ENCODE measurements at places on chromosomes 4 and X.

- no peak for DNase-seq
These were observed 28.8 kb downstream of the ELF4 start for GRCh38 chrX:130081421-130082045.

- no peak for DNase-seq
These were observed 15.0 kb upstream of the OTUD4 start for GRCh38 chr4:145195167-145195952.

DNA sequence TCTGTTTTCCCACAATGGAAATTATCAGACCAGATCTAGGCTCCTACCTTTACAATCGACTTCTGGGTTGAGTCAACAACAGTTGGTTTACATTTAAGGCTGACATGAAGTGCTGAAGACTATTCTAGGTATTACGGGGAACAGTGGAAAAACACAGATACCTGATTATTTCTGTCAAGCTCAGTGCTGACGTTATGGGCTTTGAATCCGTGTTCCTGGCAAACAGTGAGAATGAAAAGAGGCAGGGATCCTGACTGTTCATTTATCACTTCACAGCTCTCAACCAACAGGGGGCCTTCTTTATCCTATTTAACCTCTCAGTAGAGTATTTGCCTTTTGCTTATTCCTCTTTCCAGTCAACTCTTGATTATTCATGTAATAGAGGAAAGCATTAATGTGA is 43.1 kb downstream of the TMEM164 start:
- DNase-seq = no peak

GRCh38 chrX:11665168-11666111 is at the start of gene ARHGAP6:
Gene ARHGAP6 (minus strand): TSS chrX:11665920. CDS start chrX:11664828, 1,092 bp downstream.
- no peak for DNase-seq

GRCh38 chr4:94939791-94940519 is 182.2 kb downstream of the BMPR1B start:
- DNase-seq = no peak

GRCh38 chr4:144176476-144176875 is 36.0 kb upstream of the GYPA start:
- DNase-seq = no peak

DNA sequence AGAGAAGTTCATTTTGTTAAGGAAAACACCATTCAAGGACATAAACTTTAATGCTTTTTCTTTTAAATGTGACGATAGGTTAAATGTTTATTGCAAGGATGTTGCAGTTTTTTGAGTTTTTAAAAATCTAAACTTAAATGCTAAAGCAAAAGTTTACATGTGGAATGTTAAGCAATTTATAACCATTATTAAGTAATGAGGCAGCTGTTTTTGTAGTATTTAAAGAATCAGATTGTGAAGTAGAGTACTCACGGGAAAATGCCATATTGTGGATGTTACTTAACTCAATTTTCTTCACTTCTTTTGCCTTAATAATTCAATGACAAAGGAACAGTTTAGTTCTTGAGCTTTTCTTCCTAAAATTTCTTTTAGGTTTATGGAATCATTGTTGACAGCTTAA is 43.5 kb downstream of the UBE2K start:
- DNase-seq = no peak

DNA sequence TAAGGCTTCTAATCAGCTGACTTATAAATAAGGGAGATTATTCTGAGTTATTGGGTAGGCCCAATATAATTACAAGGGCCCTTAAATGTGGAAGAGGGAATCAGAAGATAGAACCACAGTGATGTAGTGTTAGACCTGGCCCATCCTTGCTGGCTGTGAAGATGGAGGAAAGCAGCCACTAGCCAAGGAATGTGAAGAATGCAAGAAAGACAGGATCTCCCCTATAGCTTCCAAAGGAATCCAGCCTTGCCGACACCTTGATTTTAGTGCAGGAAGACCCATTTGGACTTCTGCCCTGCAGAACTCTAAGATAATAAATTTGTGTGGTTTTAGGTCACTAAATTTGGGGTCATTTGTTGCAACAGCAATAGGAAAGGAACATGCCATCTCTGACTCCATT is 150.6 kb downstream of the SPATA18 start:
- no peak for DNase-seq

DNA sequence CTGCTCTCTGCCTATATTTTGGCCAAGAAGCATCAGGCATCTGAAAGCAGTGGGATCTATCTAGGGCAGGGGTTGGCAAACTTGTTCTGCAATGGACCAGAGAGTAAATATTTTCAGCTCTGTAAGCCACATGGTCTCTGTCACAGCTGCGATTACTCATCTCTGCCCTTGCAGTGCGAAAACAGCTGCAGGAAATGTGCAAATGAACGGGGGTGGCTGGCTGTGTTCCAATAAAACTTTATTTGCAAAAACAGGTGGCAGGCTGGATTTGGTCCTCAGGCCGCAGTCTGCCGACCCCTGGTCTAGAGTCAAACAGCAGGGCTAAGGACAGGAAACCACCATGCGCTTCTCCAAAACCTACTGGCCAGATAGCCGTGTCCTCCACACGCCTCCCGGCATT is 48.6 kb downstream of the ACOX3 start:
- peak; percentile 72 for DNase-seq

- DNase-seq = no peak
These were observed 968 bp downstream of the GPRIN3 start for GRCh38 chr4:89306486-89307177.

- no peak for DNase-seq
These were observed 192.2 kb downstream of the FGF13 start for GRCh38 chrX:138519296-138519695.

- DNase-seq = no peak
These were observed 63.2 kb downstream of the SLC9A6 start for GRCh38 chrX:136048446-136048845.

DNA sequence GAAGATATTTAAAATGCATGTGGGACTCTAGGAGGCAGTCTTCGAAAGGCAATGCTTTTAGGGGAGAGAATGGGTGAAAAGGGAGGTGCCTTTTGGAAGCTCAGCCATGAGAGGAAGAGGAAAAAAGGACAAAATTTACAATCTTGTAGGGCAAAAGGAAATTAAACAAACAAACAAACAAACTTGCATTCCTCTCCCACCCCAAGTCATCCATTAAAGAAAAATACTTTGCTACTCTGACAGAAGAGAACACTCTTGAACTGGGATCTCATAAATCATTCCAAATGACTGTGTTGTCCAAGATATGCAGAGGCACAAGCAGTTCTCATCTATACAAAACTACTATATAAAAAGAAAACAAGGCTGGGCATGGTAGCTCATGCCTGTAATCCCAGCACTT is 46.7 kb downstream of the HELQ start:
- no peak for DNase-seq

- no peak for DNase-seq
These were observed 249.1 kb upstream of the STS start for GRCh38 chrX:6898371-6898770.

DNA sequence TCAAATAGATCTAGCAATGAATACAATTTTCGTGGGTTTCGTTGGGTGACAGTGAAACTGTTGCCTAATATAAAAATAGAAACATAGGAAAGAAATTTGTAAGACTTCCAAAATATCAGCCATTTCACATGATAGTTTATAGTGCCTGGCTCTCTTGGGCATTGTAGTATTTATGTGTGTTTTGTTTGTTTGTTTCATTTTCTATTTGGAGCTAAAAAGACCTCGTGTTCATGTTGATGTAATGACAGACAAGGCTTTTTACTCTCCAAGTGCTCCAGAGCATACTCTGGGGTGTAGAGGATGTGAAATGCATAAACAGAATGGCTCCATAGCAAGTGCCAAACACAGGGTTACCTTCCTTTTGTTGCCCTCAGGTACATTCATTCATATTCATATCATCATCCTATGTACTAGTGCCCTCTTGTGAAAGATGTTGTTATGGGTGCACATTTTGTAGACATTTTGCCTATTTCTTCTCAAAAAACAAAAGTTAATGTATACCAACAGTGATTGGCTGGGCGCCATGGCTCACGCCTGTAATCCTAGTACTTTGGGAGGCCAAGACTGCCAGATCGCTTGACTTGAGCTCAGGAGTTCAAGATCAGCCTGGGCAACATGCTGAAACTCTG is 100.7 kb upstream of the AMOT start:
- DNase-seq = no peak

DNA sequence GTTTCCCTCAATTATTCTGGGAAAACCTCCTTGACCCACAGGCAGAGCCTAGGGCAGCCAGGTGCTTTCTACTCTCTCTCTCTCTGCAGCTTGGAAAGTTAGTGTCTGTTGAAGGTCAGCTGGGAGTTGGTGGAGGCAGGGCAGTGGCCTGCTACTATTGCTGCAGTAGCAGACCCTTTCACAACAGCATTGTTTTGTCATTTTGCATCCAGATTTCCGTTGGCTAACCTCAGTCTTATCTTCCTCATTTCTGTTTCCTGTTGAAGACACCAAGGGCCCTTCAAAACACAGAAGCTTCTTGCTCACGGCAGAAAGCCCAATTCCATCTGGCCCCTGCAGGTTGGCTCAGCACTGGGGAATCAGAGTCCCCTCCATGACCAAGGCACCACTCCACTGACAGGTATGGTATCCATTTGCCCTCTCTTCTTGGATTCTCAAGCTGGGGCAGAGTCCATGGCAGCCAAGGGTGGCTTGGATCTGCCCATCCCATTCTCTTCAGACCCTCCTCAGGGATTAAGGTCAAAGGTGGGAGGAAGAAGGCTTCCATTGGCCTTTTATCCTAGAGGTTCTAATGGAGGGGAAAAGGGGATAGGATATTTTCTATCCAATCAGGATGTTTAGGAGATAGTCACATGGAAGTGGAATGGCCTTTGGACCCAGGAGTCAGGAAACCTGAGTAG is 24.6 kb downstream of the VSIG4 start:
- no peak for DNase-seq

DNA sequence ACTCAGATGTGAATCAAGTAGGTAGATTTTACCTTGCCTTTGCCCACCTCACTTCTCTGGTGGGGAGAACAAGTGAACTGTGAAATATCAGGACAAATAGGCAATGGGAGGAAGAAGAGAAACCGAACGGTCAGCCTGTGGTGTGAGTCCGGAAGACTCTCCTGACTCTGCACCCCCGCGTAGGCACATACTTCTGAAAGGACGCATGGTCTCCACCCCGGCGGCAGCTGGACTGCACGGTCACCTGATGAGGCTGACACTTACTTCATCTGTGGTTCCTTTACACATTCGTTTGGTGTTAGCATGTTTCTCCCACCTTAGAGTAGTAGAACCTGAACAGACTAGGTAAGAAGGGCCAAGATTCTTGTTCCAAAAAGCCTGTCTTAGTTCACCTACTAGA is 58.4 kb downstream of the NELFA start:
- no peak for DNase-seq

GRCh38 chrX:47651043-47651905 is 911 bp upstream of the ELK1 start:
- no peak for DNase-seq

GRCh38 chrX:154305541-154306205 is 10.1 kb downstream of the TKTL1 start:
- DNase-seq = no peak

DNA sequence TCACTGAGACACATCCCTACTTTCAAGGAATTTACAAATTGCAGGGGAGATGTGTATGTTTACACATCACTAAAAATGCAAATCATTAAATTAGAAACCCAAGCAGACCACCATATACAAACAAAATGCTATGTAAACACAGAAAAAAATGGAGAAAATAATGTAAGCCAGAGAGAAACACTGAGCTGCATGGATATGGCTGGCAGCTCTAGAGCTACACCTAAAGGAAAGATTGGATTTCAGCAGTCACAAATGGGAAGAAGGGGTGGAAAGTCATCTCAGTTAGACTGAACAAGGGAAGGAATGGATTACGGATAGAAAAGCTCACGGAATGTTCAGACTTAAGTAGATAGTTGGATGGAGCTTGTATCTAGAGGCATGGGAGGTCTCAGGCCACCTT is 186.3 kb downstream of the MOSPD2 start:
- DNase-seq = no peak

DNA sequence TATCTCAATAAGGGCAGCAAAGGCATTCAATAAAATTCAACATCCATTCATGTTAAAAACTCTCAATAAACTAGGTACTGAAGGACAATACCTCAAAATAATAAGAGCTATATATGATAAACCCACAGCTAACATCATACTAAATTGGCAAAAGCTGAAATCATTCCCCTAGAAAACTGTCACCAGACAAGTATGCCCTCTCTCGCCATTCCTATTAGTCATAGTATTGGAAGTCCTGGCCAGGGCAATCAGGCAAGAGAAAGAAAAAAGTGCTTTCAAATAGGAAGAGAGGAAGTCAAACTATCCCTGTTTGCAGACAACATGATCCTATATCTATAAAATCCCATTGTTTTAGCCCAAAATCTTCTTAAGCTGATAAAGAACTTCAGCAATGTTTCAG is 116.8 kb downstream of the TENT5D start:
- no peak for DNase-seq

GRCh38 chr4:47713129-47713834 is 124.6 kb downstream of the CORIN start:
- no peak for DNase-seq

DNA sequence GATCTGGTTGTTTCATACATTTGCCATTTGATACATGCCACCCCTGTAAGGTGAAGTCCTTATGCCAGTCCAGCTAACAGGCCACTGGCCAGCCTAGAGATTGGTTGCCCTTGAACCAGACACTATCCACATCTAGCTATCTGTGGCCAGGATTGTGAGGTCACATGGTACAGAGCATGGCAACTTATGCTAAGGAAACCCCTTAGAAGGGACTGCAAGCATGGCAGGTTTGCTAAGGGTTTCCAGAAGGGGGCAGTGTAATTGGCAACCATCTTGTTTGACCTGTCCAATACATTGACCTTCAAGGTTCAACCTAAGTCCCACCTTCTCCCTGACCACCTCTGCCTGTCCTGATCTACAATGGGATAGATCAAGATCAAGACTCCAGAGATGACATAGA is 47.5 kb downstream of the SMC1A start:
- no peak for DNase-seq

DNA sequence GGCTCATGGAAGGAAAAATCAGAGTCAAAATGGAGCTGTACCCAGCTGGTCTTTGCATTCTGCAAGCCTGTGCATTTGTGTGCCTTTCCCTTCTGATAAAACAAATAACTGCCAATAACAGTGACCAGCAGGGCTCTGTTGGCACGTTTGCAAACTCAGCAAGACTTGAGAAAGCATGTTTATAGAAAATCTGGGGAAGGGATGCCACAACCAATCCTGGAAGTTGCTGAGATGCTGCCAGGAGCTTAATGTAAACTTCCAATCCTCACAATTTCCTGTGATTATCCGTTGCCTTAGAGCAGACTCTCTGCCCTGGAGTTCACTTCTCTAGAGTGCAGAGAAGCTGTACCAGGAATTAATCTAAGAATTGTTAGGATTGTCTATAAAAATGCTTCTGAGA is 6.9 kb upstream of the ANXA3 start:
- peak; percentile 32 for DNase-seq

DNA sequence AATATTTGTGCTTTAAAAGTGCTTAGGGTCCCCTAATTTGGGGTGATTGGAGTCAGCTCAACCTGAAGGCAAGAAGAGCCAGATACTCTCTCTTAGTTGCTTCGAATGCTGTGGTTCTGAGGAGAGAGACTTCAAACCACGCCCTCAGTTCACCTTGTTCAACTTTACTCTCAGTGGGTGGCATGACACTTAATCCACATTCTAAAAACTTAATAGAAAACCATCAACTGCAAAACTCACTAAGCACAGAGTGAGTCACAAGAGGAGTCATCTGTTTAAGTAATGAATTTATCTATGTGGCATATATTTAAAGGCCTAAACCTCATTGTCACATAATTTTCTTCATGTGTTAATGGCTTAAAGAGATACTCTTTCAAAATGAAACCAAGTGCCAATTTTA is 99.5 kb upstream of the SLC4A4 start:
- DNase-seq = no peak

GRCh38 chr4:98632258-98632657 is 26.2 kb downstream of the TSPAN5 start:
- no peak for DNase-seq
